ENCODE measurements at places on chromosomes 12 and 14. TPM values are rescaled to one million over a fixed set of nuclear protein-coding genes. Genes with fewer than 3 reads are reported as not detected.

DNA sequence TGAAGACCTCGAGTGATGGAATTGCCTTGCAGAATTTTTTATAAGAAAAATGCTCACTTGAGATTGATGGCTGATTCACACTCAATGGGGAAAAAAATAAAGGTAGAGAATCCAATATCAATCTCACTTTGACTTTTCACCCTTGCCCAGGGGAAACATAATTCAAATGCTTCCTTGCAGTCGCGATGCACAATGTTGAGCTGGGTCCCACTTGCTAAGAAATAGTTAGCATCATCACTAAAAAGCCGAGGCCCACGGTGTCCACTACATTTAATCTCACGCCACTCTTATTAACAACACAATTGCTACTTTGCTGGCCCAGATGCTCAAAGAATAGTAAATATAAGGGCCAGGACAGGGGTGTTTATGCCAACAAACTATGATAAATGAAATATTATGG, 223.4 kb downstream of the SPTSSA start:
- peak overlapping the region; percentile 70 for H3K27ac ChIP-seq
- H3K4me1 ChIP-seq, result peaks cover 9% of the 10 kb centered on the region
- H3K27me3 ChIP-seq, result no peaks in the 10 kb centered on the region

DNA sequence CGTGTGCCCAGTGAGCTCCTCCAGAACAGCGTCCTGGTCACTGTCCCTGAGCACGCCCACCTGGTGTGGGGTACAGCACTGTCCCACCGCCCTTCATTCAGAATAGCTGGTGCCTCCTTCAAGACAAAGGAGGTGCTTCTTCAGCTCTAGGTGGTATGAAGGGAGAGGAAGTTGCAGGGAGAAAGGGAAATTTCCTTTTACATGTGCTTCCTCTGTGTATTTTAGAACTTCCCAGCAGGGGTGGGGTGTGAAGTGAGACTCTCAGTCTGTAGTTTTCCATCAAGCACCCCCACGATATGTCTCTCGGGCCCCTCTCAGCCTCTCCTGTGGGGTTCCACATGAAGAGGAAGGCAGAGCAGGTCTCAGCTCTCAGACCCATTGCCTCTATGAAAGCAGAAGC, 1.2 kb upstream of the SLC6A12 start:
- no peaks in the 10 kb centered on the region for H3K36me3 ChIP-seq
- H3K4me1 ChIP-seq, result peaks cover 12% of the 10 kb centered on the region
- no peak for DNase-seq
- H3K4me3 ChIP-seq, result no peak overlapping the region
- H3K27me3 ChIP-seq, result no peaks in the 10 kb centered on the region

SPIC gene
- not detected for total RNA-seq

GRCh38 chr12:56389412-56389811, 26.8 kb upstream of the APOF start:
- no peaks in the 10 kb centered on the region for H3K27me3 ChIP-seq
- H3K4me1 ChIP-seq, result no peaks in the 10 kb centered on the region
- no peak for DNase-seq
- H3K4me3 ChIP-seq, result no peak overlapping the region

DNA sequence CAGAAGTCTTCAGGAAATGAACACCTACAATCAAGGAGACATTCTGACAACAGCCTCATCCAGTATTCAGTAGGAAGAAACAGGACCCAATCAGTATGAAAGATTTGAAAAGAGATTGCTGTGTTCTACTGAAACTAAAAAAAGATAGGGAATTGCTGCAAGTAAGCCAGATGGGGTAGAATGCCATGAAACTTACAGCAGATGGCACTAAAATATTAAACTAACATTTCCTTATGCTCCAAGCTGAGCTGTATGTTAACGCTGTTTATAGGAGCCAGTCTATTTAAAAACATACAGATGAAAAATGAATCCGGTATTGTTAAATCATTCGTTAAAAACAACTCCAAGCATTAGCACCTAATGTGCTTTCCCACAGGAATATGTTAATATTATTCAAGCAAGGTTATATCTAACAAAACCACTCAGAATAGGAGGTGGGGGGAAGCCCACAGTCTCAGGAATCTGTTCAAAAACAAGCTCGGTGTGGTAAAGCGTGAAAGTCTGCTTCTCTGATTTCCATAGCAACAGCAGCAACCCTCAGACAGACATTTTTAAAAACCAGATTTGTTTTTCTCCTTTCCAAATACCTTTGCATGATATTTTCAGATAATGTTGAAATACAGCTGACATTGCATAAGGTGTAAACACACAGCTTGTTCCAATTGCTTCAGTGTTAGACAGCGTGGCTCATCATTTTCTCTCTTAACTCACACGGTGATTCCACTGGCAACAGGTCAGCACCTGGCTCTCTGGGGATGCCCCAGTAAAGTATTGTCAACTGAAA, 131.4 kb upstream of the CCDC175 start:
- H3K4me1 ChIP-seq, result no peaks in the 10 kb centered on the region
- no peaks in the 10 kb centered on the region for H3K36me3 ChIP-seq
- DNase-seq, result no peak
- no peak overlapping the region for H3K4me3 ChIP-seq
- no peaks in the 10 kb centered on the region for H3K27me3 ChIP-seq

DNA sequence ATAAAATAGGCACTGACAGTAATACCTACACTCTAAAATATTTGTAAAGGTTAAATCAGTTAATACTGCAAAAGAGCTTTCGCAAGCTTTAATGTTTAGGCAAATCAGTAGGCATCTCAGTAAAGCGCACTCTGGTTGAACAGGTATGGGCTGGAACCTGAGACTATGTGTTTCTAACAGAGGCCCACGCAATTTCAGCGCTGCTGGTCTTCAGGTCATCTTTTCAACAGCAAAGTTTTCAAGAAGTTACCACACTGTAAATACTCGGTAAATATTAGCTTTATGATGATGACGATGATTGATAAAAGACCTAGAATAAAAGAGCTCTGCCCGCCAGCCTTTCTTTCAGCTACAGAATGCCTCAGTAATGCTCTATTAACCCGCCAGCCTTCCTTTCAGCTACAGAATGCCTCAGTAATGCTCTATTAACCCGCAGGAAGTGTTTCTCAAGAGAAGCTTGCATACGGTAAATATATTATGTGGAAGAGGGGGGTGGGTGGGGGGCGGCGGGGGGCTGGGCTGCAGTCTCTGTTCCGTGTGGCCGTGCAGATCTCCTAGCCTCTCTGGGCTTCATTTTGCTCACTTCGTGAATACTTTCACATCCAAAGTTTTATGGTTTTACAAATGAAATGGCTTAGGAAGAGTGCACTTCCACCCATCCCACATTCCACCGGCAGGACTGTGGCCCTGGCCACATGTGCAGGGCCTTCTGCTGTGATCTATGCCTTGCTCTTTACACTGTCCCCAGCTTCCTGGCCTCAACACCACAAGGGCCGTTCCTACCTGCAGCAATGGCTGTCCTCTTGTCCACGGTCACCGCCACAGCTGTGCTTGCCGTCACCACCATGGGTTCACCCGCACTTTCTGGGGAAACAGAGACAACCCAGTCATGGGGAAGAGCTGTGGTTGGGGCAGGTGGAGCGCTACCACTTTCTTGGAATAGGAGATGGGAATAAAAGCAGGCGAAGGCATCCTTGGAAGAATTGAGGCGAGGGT, 19.9 kb downstream of the LRTM2 start:
- no peak overlapping the region for H3K4me3 ChIP-seq
- H3K27me3 ChIP-seq, result no peaks in the 10 kb centered on the region
- no peaks in the 10 kb centered on the region for H3K36me3 ChIP-seq
- H3K4me1 ChIP-seq, result no peaks in the 10 kb centered on the region

- peaks cover 4% of the 10 kb centered on the region for H3K4me1 ChIP-seq
- peaks cover 34% of the 10 kb centered on the region for H3K36me3 ChIP-seq
- no peak overlapping the region for H3K4me3 ChIP-seq
- DNase-seq, result no peak
- H3K27ac ChIP-seq, result no peak overlapping the region
These were observed 33.5 kb downstream of the RBM19 start for GRCh38 chr12:113932381-113933196.

- DNase-seq, result no peak
- no peaks in the 10 kb centered on the region for H3K36me3 ChIP-seq
- H3K4me1 ChIP-seq, result no peaks in the 10 kb centered on the region
- H3K27ac ChIP-seq, result no peak overlapping the region
These were observed 11.2 kb upstream of the TCP11L2 start for GRCh38 chr12:106291342-106291741.

SAMD4A gene
- 102 TPM for total RNA-seq

DNA sequence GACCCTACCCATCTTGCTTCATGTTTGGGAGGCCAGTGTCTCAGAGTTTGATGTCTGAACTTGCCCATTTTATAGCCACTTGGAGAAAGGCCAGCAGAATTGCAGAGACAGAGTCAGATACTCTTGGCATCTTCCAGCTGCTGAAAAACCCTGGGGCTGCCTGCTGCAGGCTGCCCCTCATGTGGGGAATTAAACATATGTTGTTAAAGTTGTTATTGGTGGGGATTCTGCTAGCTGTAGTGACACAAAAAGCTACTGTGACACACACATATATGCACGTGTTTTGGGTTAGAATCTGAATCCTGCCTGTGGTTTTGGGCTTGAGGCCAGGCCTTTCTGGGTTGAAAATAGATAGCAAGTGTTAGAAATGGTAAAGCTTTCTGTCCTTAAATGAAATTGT, 1288.4 kb downstream of the AACS start:
- H3K4me3 ChIP-seq, result no peak overlapping the region
- H3K36me3 ChIP-seq, result no peaks in the 10 kb centered on the region
- DNase-seq, result no peak
- no peak overlapping the region for H3K27ac ChIP-seq
- no peaks in the 10 kb centered on the region for H3K4me1 ChIP-seq

DNA sequence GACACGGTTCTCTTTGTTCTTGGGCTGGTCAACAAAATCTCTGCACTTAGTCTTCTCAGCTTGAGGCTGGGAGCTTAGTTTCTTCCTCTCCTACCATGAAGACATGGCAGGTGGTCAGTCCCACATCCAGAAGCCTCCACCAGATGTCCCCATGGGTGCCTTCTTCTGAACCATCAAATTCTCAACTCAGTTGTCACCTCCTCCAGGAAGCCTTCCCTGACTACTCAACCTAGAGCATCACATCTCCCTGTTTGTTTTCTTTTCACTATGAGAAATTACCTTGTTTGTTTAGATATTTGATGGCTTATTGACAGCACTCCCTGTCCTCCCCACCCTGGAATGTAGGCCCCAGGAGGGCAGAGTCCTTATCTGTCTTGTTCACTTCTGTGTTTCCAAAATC, 84.4 kb downstream of the TBX5 start:
- H3K4me1 ChIP-seq, result no peaks in the 10 kb centered on the region
- no peaks in the 10 kb centered on the region for H3K36me3 ChIP-seq
- no peaks in the 10 kb centered on the region for H3K27me3 ChIP-seq

GRCh38 chr12:20259786-20260185, 108.6 kb upstream of the PDE3A start:
- no peak overlapping the region for H3K27ac ChIP-seq
- H3K4me1 ChIP-seq, result no peaks in the 10 kb centered on the region
- H3K4me3 ChIP-seq, result no peak overlapping the region
